ENCODE measurements at places on chromosomes 5 and 9.

DNA sequence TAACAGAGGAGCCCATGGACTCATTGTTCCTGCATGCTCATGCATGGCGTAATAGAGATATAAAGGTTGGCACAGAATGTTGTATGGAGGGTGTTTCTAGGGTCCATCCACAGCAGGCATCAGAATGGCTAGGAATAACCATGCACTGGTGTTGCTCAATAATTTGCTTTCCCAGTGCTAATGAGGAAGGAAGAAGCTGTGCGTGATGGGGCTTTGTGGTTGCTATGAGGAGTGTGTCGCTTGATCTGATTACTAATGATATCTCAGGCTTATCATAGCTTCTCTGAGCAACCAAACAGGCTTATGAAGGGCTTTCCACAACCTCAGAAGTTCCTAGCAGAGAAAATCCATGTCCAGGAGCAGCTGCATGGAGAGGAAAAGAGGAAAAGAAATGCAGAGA is 151.3 kb upstream of the TRPC7 start:
- DNase-seq = no peak

GRCh38 chr9:21741151-21741550 is 61.3 kb upstream of the MTAP start:
- DNase-seq = no peak

- DNase-seq = no peak
Measured at GRCh38 chr9:92726348-92726747, 38.3 kb downstream of the BICD2 start.

DNA sequence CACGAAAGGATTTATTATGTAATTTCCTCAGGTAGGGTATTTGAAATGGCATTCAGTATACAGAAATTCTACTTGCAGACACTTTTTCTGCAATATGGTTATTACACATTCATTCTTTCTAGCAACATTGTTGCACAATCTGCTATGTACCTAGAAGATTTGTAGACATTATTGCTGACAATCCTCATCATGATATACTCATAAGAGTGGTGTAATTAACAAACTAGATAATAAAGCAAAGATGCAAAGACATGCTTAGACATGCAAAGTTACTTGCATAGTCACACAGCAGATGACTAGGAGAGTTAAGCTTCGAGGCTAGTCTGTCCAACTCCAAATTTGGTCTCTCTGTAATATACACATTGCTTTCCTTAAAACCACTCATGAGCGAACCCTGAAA is 317.1 kb downstream of the ASTN2 start:
- DNase-seq = no peak

GRCh38 chr9:88692827-88693226 is 157.8 kb downstream of the NXNL2 start:
- DNase-seq = no peak

- DNase-seq = no peak
Measured at GRCh38 chr9:17075758-17076485, 58.9 kb upstream of the CNTLN start.

- DNase-seq = no peak
Measured at GRCh38 chr5:17096952-17097695, 120.3 kb upstream of the BASP1 start.

- DNase-seq = no peak
Measured at GRCh38 chr9:124749781-124750180, 21.3 kb downstream of the NR6A1 start.

GRCh38 chr9:129455151-129455995 is 165.5 kb downstream of the C9orf50 start:
- DNase-seq = no peak

DNA sequence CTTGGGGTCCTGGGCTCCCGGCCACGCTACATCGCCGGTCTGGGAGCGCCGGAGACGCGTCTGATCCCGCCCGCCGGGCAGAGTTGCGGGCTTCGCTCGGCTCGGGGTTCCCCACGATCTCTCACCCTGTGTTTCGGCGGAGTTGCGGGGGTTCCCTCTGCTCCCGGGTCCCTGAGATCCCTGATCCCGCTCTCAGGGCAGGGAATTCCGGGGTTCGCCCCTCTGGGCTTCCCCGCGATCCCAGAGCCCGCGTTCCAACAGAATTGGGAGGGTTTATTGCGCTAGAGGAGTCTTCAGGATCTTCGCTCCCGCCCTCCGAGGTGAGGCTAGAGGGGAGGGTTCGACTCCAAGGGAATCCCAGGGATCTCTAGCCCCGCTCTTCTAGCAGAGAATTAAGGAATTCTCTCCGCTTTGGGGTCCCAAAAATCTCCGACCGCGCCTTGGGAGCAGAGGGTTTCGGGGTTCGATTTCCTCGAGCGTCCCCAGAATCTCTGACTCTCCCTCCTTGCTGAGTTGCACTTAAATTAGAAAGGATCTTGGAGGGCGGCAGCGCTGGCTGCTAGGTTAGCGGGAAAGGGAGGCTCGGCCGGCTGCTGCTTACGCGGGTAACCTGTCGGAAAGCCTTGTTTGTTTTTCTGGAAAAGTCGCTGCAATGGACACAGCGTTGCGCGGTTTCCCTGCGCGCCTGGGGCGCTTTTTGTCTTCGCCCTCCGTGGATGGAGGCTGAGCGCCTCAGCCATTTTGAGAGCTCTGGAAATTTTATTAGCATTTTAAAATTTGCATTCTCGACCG is 1.3 kb downstream of the DMRT1 start:
- no peak for DNase-seq

- no peak for DNase-seq
Measured at GRCh38 chr9:90773617-90774016, 28.0 kb upstream of the SYK start.

DNA sequence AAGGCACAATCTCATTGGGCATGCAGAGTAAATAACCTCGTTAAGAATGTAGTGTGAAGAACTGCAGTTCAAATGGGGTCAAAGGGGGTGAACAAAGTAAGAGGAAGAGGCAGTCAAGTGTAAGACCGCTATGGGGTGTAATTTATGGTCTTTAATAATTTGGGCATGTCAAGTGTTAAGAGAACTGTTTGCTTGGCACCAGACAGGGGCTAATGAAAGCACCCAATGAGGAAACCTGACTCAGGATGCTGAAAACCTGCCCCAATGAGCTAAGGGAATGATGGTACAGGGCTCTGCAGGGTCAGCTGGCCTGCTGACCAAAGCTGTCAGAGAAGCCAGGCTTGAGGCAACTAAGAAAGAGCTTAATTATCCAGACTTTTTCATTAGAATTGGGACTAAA is 368.1 kb downstream of the DTWD2 start:
- DNase-seq = no peak

DNA sequence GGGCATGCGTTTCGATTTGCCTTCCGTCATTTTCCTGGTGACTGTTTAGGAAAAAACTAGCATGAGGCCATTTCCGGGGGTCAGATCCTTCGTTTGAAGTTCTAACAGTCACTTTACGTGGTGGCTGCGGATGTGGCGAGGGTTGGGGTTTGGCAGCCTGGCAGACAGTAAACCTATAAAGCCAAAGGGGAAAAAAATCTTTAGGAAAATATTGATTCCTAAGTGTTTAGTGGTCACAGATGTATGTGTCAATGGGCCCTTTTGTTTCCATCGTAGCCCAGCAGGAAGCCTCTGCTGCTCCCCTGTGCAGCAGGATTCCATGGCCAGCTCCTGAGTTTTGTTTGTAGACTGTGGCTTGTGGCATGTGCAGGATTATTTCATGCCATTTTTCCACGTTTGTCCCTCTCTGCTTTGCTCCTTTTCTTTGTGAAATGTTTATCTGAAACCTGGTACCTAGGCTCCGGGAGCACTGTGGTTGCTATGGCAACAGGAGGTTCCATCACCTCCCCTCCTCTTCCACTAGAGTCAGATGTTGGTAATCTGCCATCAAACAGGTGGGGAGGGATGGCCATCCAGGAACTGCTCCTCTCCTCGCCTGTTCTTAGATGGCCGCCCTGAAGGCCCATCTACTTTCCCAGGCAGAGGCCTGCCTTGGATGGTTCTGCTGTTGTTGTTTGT is 202.3 kb downstream of the AOPEP start:
- no peak for DNase-seq

DNA sequence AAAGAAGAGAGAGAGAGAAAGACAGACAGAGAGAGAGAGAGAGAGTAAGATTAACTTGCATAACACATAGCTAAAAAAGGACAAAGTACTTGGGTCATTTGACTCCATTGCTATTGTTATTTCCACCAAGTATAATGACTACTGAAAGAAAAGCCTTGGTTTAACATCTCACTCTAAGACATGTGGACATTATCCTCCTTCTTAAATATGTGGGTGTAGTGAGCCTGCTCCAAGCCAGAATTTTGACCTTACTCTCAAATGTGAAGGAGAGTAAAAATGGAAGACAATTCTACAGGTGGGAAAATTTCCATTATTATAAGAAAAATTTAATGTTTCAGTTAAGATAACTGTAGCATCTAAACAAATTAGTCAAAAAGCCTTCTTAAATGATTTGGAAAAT is 8.5 kb upstream of the MARCOL start:
- no peak for DNase-seq

- DNase-seq = no peak
Measured at GRCh38 chr5:77131361-77131760, 44.3 kb upstream of the ZBED3 start.

- no peak for DNase-seq
Measured at GRCh38 chr5:13448843-13449242, 495.6 kb downstream of the DNAH5 start.

GRCh38 chr5:67267512-67268216 is 71.1 kb upstream of the CD180 start:
- DNase-seq = no peak

DNA sequence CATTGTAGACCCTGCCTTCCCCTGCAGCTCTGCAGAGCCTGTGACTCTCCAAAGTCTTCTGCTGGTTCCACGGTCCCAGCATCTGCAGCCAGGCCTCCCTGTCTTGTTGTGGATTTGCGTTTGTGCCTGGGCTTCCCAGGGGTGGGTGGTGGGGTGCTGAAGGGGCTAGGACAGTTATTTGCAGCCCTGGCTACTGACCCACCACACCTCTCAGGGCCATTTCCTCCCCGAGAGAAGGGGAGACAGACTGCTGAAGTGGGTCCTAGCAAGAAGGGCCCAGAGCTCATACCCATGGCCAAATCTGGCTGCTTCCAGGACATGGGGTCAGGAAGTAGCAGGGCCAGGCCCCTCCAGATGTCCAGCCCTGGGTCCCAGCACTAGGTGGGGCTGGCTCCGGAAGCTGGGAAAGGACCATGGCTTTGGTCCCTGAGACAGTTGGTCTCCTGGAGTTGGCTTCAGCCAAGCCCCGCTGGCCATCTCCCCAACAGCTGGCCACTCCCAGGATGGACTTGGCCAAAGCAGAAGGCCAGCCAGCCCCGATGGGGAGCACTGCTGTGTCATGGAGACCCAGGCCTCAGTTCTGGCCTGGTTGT is 26.3 kb downstream of the GSN start:
- DNase-seq = no peak

GRCh38 chr9:121362813-121363621 is 7.0 kb downstream of the STOM start:
- no peak for DNase-seq

DNA sequence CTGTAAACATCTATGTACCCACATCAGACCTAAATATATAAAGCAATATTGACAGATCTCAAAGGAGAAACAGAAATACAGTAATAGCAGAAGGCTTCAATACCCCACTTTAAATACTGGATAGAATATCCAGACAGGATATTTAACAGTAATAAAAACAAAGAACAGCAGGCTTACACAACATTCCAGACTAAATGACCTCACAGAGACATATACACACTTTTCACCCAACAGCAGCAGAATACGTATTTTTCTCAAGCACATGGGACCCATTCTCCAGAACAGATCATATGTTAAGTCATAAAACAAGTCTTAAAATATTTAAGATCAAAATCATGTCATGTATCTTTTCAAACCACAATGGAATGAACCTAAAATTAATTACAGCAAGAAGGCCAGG is 76.8 kb downstream of the CAMSAP1 start:
- no peak for DNase-seq

GRCh38 chr9:10005206-10005605 is 607.6 kb downstream of the PTPRD start:
- DNase-seq = no peak

- no peak for DNase-seq
Measured at GRCh38 chr5:133953568-133954145, 14.8 kb downstream of the C5orf15 start.

DNA sequence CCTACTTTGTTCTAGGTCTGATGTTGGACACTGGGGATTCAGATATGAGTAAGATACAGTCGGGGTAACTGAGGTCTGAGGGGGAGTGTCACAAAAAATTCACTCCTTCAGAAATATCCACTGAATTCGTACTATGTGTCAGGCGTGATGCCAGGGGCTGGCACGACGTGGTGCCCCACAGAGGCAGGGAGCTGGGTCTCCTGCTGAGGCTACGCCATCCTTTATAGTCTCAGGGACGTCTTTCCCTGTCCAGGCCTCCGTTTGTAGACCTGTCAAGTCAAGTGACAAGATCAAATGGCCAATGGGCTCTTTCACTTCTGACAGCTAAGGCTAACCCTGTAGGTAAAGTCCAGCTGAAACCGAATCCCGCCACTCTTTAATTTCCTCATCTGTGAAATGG is 118.8 kb upstream of the SMIM23 start:
- no peak for DNase-seq

DNA sequence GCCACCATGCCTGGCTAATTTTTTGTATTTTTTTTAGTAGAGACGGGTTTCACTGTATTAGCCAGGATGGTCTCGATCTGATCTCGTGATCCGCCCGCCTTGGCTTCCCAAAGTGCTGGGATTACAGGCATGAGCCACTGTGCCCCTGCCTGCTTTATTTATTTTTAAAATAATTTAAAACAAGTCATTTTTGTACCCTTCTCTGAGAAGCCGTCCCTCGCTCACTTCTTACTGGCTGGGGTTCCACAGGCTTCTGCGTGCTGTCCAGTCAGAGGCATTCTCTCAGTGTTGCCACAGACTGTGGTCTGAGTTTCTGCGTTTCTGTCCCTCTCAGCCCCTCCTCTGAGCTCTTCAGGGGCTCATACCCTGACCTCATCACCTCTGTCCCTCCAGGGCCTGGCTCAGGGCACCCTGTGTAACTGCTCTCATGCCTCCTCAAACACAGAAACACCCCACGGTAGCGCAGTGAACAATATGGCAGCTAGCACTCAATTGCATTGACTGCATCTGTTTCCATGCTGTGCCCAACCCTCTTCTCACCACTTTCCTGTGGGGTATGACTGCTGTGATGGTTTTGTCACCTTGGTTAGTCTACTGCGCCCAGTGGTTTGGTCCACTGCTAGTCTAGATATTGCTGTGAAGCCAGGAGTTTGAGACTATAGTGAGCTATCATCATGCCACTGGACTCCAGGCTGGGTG is 44.3 kb upstream of the SH3PXD2B start:
- no peak for DNase-seq

GRCh38 chr5:5122776-5123175 is 17.4 kb upstream of the ADAMTS16 start:
- DNase-seq = no peak

DNA sequence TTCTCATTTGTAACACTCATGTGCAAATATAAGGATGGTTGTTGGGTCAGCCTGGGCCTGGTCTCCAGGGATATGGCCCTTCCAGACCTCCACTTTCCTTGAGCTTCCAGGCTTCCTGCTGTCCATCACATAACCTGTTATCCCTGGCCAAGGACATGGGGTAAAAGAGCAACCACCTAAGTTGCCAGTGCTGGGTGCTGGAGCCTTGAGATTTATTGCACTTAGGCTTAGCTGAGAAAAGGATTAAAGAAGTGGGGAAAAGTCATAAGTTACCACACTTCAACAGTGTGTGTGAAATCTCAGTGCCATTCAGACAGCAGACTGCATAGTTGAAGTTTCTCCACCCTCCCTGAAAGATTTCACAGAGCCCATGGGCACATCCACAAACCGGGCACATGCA is 58.6 kb upstream of the PANK3 start:
- no peak for DNase-seq

Data from bone marrow (tissue), 2 donors.